Right ventricle myocardium inferior (tissue), 1 donor: ENCODE measurements at places on chromosomes 11 and 22. TPM values are rescaled to one million over a fixed set of nuclear protein-coding genes. Genes with fewer than 3 reads are reported as not detected.

DNA sequence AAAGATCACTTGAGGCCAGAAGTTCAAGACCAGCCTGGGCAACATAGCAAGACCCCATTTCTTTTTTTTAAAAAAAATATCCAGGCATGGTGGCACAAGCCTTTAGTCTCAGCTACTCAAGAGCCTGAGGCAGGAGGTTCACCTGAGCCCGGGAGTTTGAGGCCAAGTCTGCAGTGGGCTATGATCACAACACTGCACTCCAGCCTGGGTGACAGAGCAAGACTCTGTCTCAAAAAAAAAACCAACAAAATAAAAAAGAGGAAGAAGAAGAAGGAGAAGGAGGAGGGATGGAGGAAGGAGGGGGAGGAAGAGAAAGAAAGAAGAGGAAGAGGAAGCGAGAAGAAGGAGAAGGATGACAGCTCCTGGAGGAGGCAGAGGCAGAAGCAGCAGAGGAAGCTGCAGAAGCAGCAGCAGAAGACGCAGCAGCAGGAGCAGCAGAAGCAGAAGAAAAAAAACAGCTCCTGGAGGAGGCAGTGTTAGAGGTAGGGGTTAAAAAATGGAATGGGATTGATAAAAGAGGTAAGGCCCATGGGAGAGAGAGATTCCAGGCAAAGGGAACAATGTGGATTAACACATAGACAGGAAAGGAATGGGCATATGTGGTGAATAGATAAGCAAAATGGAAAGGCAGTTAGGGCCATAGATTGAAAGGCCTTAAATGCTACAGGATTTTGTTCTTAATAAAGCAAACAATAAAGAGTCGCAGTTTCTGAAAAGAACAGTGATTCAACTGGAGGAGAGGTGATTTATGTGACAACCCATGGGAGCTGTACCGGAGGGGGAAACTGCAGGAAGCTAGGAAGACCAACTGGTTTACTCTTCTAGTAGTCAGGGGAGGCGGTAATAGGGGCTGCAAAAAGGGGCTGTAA lies 10.9 kb downstream of the PRCP start:
- no peak for DNase-seq

- DNase-seq, result no peak
Measured at GRCh38 chr11:32305460-32305859, 129.9 kb downstream of the WT1 start.

DNA sequence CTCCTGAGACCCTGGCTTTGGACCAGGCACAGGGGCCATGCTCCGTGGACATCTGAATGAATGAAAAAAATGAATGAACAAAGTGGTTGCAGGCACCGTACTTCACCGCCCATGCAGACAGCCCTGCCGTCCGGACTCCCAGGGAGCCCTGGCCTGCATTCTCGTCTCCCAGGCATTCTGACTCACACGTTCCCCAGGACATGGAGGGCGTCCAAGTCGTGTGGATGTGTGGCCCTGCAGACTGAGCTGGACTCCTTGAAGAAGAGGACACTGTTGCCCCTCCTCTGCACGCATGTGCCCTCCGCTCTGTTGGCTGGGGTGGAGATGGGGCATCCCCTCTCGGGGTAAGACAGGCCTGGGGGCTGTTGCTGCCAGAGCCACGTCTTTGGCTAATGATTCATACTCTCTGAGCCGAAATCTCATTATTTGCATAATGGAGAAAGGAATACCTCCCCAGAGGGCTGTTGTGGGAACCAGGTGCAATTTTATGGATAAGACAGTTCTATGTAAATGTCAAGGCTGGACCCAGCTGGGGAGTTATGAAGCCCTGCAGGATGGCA lies 49.7 kb downstream of the RTL6 start:
- DNase-seq, result peak; percentile 82

DNA sequence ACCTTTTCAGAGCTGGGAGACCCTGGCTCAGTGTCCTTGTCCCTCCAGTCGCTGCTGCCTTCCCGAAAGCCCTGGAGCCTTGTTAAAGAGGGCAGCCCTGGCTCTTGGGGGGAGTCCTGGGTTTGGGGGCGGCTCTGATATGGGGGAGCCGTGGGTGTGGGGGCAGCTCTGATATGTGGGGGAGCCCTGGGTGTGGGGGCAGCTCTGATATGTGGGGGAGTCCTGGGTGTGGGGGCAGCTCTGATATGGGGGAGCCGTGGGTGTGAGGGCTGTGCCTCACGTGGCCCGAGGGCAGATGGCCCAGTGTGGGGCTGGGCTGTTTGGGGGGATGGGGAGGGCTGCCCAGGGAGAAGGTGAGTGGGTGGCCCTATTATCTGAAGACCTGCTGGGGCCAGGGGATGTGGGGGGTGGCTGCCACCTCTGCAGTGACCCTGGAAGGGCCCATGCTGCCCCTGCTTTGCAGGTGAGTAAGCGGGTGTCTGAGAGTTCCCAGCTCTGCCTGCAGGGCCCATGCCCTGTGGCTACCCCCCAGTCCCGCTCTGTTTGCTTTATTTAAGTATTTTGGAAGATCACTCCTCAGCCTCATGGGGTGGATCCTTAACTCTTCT lies 30.9 kb upstream of the GRAMD4 start:
- peak; percentile 61 for DNase-seq

GRCh38 chr11:76653674-76654284 lies 16.8 kb downstream of the LRRC32 start:
- DNase-seq, result peak; percentile 75

DNA sequence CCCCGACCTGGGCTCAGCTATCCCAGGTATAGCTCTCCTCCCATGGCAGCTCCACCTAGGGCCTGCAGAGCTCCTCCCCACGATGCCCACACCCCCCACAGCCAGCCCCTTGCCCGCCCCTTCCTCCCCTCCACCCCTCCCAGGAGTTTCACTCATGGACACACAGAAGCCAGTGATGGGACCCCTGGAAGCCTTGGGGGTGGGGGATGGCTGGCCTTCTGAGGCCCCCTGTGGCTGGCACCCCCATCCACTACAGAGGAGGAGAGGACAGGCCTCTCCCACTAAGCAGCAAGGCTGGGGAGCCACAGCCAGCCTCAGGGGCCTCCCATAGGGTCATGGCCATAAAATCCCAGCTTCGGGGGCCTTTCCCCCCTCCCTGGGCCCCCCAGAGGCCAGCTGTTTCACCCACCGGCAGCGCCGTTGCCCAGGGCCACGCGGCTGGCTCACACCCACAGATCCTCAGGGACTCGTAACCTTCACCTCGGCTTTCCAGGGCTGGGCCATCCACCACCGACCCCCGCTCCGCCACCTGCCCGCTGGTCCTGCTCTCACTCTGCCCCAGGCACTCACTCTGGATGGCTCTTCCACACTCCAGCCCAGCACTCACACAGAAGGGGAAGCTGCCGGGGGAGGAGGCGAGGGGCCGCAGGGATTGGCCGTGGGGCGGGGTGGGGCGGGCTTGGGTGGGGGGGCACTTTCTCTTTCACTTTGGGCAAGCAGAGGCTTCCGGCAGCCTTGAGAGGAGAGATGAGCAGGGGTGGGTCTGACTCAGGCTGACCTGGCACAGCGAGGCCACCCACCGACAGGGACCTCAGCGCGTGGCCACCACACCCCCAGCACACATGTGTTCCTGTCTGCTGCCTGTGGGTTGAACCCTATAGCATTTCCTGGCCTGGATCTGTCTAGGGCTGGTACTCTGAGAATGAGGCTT lies 2.2 kb downstream of the SLC25A22 start:
- DNase-seq, result peak; percentile 91

GRCh38 chr11:8015753-8016239 lies 28.7 kb downstream of the EIF3F start:
- no peak for DNase-seq

- DNase-seq, result no peak
Measured at GRCh38 chr11:45267652-45268299, 18.4 kb downstream of the SYT13 start.

- DNase-seq, result peak; percentile 85
Measured at GRCh38 chr11:3837793-3838192, 3.0 kb downstream of the RHOG start.

GRCh38 chr11:910044-910588 lies 494 bp downstream of the CHID1 start:
- DNase-seq, result no peak

DNA sequence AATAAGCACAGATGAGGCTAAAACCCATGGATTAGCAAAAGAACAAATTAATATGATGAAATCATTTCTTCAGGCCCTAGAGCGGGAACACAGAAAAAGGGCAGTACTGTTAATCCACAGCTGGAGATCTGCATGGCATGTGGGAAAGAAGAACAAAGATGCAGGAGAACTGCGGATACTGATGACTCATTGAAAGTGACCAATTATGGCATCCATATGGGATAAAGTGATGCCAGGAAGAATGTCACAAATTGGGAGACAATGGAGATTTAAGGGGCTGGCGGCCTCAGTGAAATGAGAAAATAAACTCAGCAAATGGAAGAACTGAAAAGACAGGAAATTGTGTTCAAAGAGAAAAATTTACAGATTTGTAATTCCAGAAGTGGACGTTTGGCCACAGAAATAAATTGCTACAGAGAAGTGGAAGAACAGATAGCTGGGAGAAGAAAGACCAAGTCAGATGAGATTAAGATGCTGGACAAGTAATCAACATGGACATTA lies 39.4 kb downstream of the SIK3 start:
- no peak for DNase-seq

GRCh38 chr11:21144531-21144930 lies 475.1 kb downstream of the NELL1 start:
- no peak for DNase-seq

DNA sequence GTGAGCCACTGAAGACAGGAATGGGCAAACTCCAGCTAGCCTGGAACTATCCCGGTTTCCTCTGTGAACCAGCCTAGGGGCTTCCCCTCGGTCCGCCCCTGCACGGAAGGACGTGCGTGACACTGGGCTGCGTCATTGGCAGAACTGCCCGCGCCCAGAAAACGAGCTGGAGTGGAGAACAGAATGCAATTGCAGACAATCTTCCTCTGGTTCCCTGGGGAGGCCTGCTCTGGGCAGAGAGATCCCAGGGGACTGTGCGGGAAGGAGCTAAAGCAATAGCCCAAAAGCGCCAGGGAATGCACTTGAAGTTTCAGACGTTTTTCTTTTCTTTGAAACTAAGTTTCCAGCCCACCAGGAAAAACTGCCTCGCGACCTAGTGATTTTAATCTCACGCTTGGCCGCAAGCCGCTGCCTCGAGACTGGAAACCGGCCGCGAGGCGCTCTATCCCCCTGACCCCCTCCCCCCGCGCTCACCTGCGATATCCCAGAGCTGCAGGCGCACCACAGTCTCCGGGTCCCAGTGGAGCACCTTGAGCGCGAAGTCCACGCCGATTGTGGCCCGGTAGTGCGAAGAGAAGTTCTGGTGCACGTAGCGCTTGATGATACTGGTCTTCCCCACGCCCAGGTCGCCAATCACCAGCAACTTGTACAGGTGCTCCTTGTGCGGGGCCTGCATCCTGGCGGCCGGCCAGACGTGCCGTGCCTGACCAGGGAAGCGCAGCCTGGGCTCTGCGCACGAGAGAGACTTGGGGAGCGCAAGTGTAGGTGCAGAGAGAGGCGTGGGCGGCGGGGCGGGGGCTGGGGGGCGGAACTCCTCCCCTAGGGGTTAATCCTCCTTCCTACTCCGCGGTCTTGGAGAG lies at the start of gene RAB38:
TSS of gene RAB38 (minus strand) at position 735 of the 860 bp plus-strand sequence. CDS start at position 676, 59 bp downstream.
- DNase-seq, result peak; percentile 83

DNA sequence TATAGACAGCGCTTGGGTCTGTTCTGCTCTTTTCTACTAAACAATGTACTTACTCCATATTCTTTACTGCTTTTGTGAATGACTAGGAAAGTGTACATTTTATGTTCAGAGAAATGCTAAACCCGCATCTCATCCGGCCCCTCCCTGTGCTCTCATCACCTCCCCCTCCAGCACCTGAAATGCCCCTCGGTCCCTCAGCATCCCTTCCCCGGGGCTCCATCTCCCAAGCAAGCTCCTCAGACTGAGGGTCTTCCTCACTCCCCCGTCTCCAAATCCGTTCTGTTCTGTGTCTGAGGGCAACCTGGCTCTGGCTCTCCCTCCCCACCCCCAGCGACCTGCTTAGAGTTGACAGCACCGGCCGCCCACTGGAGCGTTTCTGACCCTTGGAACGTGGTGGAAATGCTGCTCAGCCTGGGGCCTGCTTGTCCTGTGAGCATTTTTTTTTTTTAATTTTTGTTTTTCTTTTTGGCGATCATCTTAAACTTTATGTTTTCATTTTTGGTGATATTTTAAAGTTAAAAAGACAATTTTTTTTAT lies 1.4 kb downstream of the SELENOO start:
- no peak for DNase-seq

DNA sequence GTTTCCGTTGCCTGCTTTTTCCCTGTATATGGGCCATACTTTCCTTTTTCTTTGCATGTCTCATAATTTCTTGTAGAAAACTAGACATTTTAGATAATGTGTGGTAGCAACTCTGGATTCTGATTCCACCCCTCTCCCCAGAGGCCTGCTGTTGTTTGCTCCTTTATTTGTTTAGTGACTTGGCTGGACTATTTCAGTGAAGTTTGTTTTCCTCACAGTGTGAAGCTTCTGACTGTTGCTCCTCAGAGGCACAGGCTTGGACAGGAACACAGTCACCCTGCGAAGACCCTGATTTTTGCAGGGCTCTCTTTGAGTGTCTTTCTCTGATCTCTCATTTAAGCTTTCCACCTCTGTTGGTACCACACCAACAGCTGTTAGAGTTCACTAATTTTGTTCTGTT lies 72.5 kb downstream of the SWAP70 start:
- no peak for DNase-seq

The TYMP gene
- total RNA-seq, result 15.5 TPM

The P2RY2 gene
- 20.0 TPM for total RNA-seq

The UPK2 gene
- not detected for total RNA-seq

The OR6T1 gene
- not detected for total RNA-seq
